ENCODE measurements at places on chromosomes 1 and 21. TPM values are rescaled to one million over a fixed set of nuclear protein-coding genes. Genes with fewer than 3 reads are reported as not detected.

GRCh38 chr1:110565565-110565964 is 40.6 kb downstream of the KCNA2 start:
- H3K4me1 ChIP-seq, result no peaks in the 10 kb centered on the region
- no peak overlapping the region for H3K4me3 ChIP-seq
- no peak overlapping the region for H3K27ac ChIP-seq
- H3K27me3 ChIP-seq, result peaks cover 11% of the 10 kb centered on the region
- no peaks in the 10 kb centered on the region for H3K36me3 ChIP-seq
- DNase-seq, result no peak

- H3K27me3 ChIP-seq, result peaks cover 21% of the 10 kb centered on the region
- no peak overlapping the region for H3K27ac ChIP-seq
- H3K4me3 ChIP-seq, result peak overlapping the region; percentile 70
- H3K36me3 ChIP-seq, result no peaks in the 10 kb centered on the region
- peak; percentile 27 for DNase-seq
Measured at GRCh38 chr1:112507921-112508277, 866 bp upstream of the WNT2B start.

The SHISA4 gene
- 0.27 TPM for total RNA-seq

- H3K4me1 ChIP-seq, result no peaks in the 10 kb centered on the region
- H3K36me3 ChIP-seq, result no peaks in the 10 kb centered on the region
- no peak for DNase-seq
- peaks cover 3% of the 10 kb centered on the region for H3K27me3 ChIP-seq
- no peak overlapping the region for H3K27ac ChIP-seq
Measured at GRCh38 chr1:240149484-240150094, 57.9 kb downstream of the FMN2 start.

GRCh38 chr1:177065430-177065829 is 99.1 kb downstream of the ASTN1 start:
- no peak for DNase-seq
- no peaks in the 10 kb centered on the region for H3K36me3 ChIP-seq
- no peaks in the 10 kb centered on the region for H3K27me3 ChIP-seq
- H3K4me3 ChIP-seq, result no peak overlapping the region
- H3K4me1 ChIP-seq, result no peaks in the 10 kb centered on the region

GRCh38 chr1:173190101-173190936 is 16.8 kb downstream of the TNFSF4 start:
- no peak for DNase-seq
- no peak overlapping the region for H3K27ac ChIP-seq
- peaks cover 2% of the 10 kb centered on the region for H3K4me1 ChIP-seq
- no peaks in the 10 kb centered on the region for H3K36me3 ChIP-seq

- H3K27ac ChIP-seq, result peak overlapping the region; percentile 30
- no peak for DNase-seq
Measured at GRCh38 chr1:167697667-167698141, 24.1 kb upstream of the MPZL1 start.

The GSTM3 gene
- 2.1 TPM for total RNA-seq

GRCh38 chr1:56541408-56541807 is 38.0 kb downstream of the PLPP3 start:
- no peak overlapping the region for H3K4me3 ChIP-seq
- no peaks in the 10 kb centered on the region for H3K4me1 ChIP-seq
- no peak overlapping the region for H3K27ac ChIP-seq
- H3K36me3 ChIP-seq, result no peaks in the 10 kb centered on the region

DNA sequence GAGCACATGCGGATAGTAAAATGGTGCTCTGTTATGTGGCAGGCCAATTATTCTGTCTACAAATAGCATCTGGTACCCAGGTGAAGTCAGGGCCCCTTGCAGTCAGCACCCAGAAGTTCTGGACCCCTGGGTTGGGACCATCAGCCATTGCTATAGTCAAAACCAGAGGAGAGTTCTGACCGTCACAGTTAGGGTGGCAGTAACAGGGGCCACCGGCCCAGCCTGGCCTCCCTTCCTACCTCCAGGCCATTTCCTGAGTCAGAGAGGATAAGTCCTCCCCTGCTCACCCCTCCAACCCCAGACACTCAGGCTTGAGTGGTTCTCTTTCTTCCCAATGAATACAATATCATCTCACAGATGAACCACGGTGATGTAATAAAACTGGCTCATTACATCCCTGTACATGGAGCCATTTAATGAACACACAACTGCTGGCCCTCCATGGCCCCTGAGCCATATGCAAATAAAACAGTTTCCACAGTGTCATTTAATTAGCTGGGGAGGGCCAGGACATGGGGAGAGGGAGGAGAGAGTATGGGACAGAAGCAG is 673.6 kb downstream of the MATN1 start:
- no peaks in the 10 kb centered on the region for H3K36me3 ChIP-seq
- no peak for DNase-seq
- H3K4me3 ChIP-seq, result no peak overlapping the region
- peaks cover 21% of the 10 kb centered on the region for H3K27me3 ChIP-seq

DNA sequence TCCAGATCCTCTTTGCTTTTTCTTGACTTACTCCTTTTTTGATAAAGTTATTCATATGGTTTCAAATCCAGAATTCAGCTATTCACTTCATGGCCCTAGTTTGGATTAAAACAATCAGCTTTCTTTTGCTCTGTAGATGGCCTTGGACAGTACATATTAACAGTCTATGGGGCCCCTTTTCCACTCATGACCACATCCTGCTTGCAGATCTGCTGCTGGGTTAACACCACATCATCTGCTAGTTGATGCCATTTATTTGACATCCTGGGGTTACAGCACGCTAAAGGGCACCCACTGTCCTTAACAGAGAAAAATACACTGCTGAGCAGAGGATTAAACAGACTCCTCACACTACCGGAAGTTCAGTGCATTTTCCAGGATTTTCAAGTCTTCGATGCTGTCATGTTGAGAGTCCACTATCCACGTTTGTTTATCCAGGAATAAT is 941 bp upstream of the IFI16 start:
- DNase-seq, result peak; percentile 85
- peaks cover 51% of the 10 kb centered on the region for H3K4me1 ChIP-seq
- H3K27ac ChIP-seq, result peak overlapping the region; percentile 100
- H3K36me3 ChIP-seq, result peaks cover 63% of the 10 kb centered on the region
- no peaks in the 10 kb centered on the region for H3K27me3 ChIP-seq

DNA sequence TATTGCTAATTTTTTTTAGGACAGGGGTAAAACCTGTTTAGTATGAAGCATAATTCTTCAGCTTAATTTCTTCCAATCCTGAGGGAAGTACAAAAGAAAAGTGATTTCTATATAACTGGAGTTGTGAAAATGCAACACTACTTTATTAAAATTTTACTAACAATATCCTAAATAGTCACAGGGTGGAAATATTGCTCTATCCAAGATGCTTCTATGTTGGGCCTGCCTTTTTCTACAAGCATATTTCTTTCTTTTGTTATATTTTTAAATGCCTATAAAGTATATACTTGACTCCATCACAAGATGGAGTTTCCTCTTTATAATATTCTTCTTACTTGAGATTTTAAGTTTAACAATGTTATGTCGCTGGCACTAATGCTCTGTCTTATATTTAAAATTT is 37.9 kb downstream of the DTL start:
- no peak overlapping the region for H3K27ac ChIP-seq
- peaks cover 66% of the 10 kb centered on the region for H3K36me3 ChIP-seq
- no peak overlapping the region for H3K4me3 ChIP-seq
- H3K4me1 ChIP-seq, result peaks cover 3% of the 10 kb centered on the region

GRCh38 chr21:30340714-30341573 is 3.5 kb upstream of the KRTAP27-1 start:
- DNase-seq, result peak; percentile 37
- H3K36me3 ChIP-seq, result no peaks in the 10 kb centered on the region
- H3K27me3 ChIP-seq, result peaks cover 3% of the 10 kb centered on the region
- H3K27ac ChIP-seq, result no peak overlapping the region

The HES4 gene
- 1.7 TPM for total RNA-seq

The EDN2 gene
- total RNA-seq, result not detected

GRCh38 chr1:22263359-22263758 is 120.5 kb upstream of the WNT4 start:
- DNase-seq, result no peak
- H3K36me3 ChIP-seq, result no peaks in the 10 kb centered on the region
- H3K27me3 ChIP-seq, result peaks cover 8% of the 10 kb centered on the region
- H3K4me1 ChIP-seq, result no peaks in the 10 kb centered on the region
- H3K27ac ChIP-seq, result no peak overlapping the region

GRCh38 chr1:44012404-44012803 is 18.9 kb downstream of the SLC6A9 start:
- no peaks in the 10 kb centered on the region for H3K4me1 ChIP-seq
- no peak overlapping the region for H3K27ac ChIP-seq
- no peak for DNase-seq
- no peaks in the 10 kb centered on the region for H3K27me3 ChIP-seq

The ARHGEF19 gene
- total RNA-seq, result 7.1 TPM

- no peak for DNase-seq
- H3K27ac ChIP-seq, result no peak overlapping the region
- no peaks in the 10 kb centered on the region for H3K4me1 ChIP-seq
- no peaks in the 10 kb centered on the region for H3K36me3 ChIP-seq
Measured at GRCh38 chr21:28899744-28900143, 92.9 kb downstream of the LTN1 start.

The LRRN2 gene
- not detected for total RNA-seq
